ENCODE measurements at places on chromosomes 6 and 20. TPM values are rescaled to one million over a fixed set of nuclear protein-coding genes. Genes with fewer than 3 reads are reported as not detected.

TINAG gene
- total RNA-seq: not detected

FAM184A gene
- not detected for total RNA-seq

CBLN4 gene
- not detected for total RNA-seq

RAB44 gene
- 0.06 TPM for total RNA-seq

BTNL2 gene
- total RNA-seq: not detected

CRIP3 gene
- 0.51 TPM for total RNA-seq

RCAN2 gene
- total RNA-seq: not detected

NNAT gene
- total RNA-seq: not detected

TRIM40 gene
- not detected for total RNA-seq

PAQR8 gene
- total RNA-seq: 1.4 TPM

BANF2 gene
- not detected for total RNA-seq

BNIP5 gene
- not detected for total RNA-seq

CCR6 gene
- total RNA-seq: not detected

SLCO4A1 gene
- 14.1 TPM for total RNA-seq

Measured in A549 treated with Mapracorat at 1 μM for 4 hours (cell line).